ENCODE measurements at places on chromosomes 4 and X.

DNA sequence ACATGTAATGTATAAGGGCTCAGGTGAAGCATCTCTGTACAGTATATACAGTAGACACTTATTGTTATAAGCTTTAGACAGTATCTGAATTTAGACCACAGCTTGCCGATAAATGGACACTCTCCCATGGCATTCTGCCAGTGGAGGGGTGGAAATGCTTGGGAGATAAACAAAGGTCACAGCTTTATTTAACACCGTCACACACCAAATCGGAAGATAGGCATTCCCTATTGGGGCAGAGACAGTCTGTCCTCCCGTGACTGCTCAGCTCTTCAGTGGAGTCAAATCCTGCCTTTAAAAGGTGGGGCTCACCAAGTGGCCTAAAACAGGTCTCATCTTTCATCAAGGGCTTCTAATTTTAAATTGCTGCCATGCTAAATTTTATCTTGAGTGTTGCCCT is 178.8 kb downstream of the CAMK2D start:
- no peak for DNase-seq

GRCh38 chr4:16862697-16863096 is 35.7 kb downstream of the LDB2 start:
- no peak for DNase-seq

GRCh38 chr4:37530451-37530850 is 155.7 kb downstream of the RELL1 start:
- no peak for DNase-seq

DNA sequence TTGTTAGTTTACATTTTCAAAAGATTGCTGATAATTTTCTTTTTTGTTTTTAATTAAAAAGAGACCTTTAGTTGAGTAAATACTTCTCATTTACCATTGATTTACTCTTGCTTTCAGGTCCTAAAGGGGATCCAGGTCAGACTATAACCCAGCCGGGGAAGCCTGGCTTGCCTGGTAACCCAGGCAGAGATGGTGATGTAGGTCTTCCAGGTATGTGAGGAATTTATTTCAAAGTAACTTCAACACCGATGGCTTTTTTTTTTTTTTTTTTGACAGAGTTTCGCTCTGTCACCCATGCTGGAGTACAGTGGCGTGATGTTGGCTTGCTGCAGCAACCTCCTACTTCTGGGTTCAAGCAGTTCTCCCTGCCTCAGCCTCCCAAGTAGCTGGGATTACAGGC is 135.1 kb downstream of the IRS4 start:
- no peak for DNase-seq

DNA sequence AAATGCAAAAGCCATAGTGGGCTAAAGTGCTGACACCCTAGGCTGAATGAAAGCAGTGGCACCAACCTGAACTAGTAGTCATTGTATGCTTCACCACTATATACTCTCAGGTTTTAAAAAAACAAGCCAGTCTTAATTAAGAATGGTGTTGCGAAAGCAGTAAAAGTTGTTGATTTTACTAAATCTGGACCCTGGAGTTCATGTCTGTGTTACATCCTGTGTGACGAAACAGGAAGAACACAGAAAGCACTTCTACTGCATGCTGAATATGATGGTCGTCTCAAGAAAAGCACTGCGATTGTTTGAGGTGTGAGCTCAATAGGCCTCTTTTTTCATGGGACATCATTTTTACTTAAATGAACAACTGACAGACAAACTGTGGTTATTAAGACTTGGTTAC is 24.2 kb upstream of the GDPD2 start:
- DNase-seq, result no peak

DNA sequence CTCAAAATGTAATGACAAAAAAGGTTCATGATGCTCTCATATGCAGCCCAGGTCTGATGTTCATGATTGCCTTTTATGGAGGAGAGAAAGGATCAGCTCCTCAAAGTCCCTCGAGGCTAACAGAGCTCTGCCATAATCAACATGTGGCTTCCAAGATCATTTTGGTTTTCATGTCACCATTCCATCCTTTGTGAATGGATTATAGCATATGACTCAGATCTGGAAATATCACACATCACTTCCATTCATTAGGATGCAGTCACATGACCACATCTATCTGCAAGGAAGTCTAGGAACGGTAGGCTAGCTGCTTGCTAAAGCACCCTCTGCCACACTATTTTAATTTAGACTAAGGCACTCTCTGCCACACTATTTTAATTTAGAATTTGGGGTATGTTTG is 77.6 kb downstream of the COX18 start:
- no peak for DNase-seq

- DNase-seq, result no peak
These were observed 98.4 kb downstream of the STIM2 start for GRCh38 chr4:26958925-26959653.

- DNase-seq, result no peak
These were observed 517.5 kb upstream of the GRIA3 start for GRCh38 chrX:122666601-122667000.

DNA sequence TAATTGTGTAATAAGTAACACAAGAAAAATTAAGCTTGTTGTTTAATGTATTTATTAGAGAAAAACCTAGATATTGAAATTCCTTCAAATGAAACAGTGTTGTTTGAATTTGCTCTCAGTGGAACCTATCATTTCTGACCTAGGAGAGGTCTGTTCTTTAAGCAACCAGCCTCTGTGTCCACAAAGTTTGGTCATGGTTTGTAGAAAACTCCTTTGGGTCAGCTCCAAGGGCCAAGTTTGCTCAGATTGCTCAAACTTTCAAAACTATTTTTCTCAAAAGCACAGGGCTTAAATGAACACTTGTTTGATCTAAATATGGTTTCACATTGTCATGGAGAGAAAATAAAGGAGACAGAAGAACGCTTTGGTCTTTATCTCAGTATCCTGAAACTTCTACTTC is 29.6 kb upstream of the RPL34 start:
- no peak for DNase-seq

- DNase-seq, result no peak
These were observed 35.2 kb upstream of the AMBN start for GRCh38 chr4:70556856-70557255.

GRCh38 chr4:42653626-42654560 is 3.0 kb downstream of the ATP8A1 start:
- DNase-seq, result no peak

All from putamen (tissue), 1 donor.